ENCODE measurements at places on chromosomes 6 and 20. TPM values are rescaled to one million over a fixed set of nuclear protein-coding genes. Genes with fewer than 3 reads are reported as not detected.

CST4 gene
- not detected for total RNA-seq

LY6G6C gene
- 0.28 TPM for total RNA-seq

KIF6 gene
- 0.46 TPM for total RNA-seq

ULBP1 gene
- 24.8 TPM for total RNA-seq

GINS1 gene
- total RNA-seq, result 12.3 TPM

HSPA1L gene
- 0.82 TPM for total RNA-seq

MICAL1 gene
- total RNA-seq, result 19.9 TPM

HTR1E gene
- not detected for total RNA-seq

RIPOR2 gene
- total RNA-seq, result 1.1 TPM

TUBB2B gene
- 93.2 TPM for total RNA-seq

DNA sequence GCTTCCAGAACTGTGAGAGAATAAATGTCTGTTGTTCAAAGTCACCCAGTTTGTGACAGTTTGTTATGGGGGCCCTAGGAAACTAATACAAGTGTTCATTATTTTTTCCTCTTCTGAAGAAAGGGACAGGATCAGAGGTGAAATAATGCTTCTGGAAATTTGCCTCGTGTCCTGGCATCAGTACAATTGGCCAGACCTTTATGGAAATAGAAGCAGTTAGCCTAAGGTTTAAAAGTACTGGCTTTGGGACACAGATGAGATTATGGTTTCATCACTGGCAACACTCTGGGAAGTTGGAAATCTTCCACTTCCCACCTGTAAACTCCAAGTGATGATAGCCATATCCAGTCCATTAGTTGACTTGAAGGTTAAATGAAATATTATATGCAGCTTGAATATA lies 88.7 kb downstream of the PLCB1 start:
- DNase-seq, result no peak

DNA sequence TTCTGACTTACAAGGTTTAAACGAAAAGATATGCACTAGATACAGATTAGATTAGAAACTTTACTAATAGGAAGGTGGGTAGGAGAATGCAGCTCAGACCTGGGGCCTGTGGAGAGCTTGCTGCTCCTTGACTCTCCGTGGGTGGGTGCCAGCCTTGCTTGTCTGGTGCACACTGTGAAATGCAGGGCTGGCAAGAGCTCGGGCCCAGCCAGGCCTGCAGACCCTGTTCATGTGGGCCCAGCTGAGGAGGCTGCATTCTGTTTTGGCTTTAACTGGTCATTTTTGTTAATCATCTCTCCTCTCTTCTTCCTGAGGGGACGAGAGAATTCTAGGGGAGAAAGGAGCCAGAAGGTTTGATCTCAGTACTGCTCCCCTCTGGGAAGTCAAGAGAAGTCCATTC lies 325.4 kb downstream of the QKI start:
- no peak for DNase-seq

GRCh38 chr6:16343593-16343992 lies 105.2 kb downstream of the GMPR start:
- no peak for DNase-seq

DNA sequence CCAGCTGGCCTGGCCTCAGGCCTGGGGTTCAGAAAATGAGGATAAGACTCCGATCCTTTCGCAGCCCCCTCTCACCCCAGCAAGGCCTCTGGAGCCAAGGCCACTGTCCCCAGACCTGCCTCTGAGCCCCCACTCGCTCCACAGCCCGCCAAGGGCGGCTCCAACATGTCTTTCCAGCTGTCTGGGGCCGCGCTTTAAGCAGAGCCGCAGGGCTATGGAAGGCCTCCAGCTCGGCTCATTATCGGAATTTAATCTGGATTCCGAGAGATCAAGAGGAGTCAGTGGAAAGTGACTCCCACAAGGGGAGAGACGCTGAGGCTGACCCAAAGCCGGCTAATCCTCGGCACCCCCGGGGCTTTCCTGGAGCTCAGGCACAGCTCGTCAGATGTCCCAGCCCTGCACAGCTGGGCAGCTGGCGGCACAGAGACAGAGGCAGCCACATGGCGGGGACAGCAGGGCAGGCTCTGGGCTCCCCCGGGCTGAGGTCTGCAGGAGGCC lies 41.8 kb downstream of the BMP7 start:
- DNase-seq, result no peak

DNA sequence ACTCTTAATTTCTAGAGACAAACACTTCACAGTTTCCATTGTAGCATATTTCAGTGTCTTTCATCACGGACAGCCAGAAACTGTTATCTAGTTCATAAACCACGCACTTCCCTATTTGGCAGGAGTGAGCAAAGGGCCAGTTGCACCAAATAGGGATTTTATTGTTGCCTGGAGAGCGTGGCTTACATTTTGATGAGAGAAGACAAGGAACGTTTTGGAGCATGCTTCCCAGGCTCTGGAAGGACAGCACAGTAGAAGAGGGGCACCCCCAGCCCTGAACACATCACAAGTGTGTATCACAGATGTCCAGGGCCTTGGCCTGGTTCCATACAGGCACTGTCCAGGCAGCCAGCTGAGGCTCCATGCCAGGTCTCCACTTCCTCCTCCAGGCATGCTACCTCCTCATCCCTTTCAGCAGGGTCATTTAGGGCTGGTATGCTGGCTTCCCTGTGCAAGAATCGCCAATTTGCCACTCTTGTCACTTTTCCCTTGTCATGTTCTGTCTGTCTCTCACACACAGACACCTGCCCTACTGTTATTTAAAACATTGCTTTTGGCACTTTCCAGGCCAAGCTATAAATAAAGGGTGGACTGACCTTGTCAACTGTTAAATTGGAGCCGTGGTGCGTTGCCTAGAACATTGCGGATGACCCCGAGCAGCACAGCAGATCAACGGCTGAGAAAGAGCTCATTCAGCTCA lies 235.0 kb upstream of the GMDS start:
- DNase-seq, result no peak

GRCh38 chr20:23647346-23647745 lies 9.6 kb upstream of the CST3 start:
- DNase-seq, result no peak

DNA sequence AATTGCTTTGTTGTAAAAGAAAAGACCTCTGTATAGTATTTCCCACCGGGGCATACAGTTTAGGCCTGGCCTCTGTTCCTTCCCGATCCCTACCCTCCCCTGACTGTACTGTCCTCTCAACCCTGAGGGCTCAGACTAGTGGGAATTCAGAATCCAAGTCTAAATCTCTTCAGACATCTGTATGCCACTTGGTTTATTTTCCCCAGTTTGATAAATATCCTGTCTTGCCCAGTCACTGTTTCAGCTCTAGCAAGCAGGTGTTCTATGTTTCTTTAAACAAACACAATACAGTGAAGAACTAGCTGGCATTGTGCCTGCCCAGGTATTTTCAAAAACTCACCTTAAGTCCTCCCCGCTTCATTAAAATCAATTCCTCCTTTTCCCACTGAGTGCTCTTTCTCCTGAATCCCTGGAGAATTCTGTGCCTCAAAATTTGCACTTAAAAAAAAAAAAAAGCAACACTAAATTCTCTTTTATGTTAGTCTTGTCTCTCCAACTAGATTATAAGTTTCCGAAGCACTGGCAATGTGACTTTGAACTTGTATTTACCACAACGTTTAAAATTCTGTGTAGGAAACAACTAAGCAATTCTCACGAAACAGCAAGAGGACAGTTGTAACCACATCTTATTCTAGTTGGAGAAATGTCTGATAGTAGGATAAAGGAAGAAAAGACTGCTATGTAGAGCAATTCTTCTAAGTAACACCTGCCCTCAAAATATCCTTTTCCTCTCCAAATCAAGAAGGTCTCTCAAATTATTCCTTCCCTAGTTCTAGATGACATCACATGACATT lies 112.0 kb upstream of the CARMIL1 start:
- DNase-seq, result no peak

DNA sequence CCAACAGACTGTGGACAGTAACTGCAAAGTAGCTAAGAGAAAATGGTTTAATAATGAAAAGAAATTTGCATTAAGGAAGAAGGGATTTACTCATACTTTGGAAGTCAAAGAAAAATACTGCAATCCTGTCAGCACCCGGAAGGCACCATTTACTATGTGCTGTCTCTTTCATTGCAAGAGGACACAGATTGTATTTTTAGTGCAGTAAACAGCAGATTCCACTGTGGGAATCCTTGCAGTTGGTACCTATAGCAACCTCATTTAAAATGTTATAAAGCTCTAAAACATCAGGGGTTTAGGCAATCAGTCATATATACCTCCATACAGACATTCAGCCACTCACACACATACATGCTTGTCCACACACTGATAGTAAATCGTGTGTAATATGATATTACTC lies 346.8 kb downstream of the PKHD1 start:
- no peak for DNase-seq

GRCh38 chr20:24385547-24385946 lies 83.9 kb upstream of the SYNDIG1 start:
- no peak for DNase-seq

- no peak for DNase-seq
Observed at GRCh38 chr6:138817799-138818198, 21.9 kb downstream of the ECT2L start.

- no peak for DNase-seq
Observed at GRCh38 chr6:78523622-78524021, 343.7 kb upstream of the IRAK1BP1 start.

GRCh38 chr6:116291701-116292396 lies 12.1 kb upstream of the TSPYL1 start:
- no peak for DNase-seq

DNA sequence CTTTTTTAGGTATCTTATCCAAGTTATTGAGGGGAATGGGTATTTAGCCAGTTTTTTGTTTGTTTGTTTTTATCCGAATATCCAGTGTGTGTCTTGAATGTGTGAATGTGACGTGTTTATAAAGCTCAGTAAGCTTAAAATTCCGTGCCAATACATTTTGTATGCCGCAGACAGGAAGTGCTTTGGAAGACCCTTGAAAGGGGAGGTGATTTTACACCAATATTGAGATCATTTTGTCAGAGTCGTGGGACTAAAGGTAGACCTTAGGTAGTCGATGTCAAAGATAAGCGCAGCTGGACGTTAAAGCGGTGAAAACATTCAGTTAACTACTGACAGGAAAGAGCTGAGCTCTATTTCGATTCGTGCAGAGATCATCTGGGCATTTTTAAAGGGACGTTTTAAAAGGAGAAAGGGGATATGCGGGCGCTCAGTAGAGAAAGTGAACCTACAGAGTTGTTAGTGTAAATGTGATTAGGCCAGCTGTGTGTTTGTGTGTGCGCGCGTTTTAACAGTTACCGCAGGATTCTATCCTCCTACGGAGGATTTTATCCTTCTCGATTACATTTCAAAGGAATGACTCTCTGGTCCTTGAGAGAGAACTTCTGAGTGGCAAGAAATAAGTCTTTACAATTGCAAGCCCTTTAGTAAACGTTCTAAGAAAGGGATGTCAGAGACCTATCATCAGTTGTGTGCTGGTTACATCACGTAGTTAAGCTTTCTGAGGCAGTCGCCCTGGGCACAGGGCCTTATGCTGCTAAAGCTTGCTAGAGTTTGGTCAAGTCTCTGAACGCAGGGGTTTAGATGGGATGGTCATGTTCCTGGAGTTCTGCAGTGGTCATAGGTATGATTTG lies 625 bp upstream of the ECHDC1 start:
- no peak for DNase-seq

DNA sequence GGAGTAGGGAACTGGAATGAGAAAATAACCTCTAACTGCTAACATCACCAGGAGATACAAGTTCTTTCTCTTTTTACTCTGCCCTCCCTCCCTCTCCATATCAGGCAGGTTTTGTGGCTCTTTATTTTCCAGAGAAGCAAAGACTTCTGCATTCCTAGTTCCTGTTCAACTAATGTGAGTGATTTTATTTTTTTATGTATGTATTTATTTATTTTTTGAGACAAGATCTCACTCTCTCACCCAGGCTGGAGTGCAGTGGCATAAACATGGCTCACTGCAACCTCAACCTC lies 6.0 kb upstream of the IER3 start:
- DNase-seq, result no peak

DNA sequence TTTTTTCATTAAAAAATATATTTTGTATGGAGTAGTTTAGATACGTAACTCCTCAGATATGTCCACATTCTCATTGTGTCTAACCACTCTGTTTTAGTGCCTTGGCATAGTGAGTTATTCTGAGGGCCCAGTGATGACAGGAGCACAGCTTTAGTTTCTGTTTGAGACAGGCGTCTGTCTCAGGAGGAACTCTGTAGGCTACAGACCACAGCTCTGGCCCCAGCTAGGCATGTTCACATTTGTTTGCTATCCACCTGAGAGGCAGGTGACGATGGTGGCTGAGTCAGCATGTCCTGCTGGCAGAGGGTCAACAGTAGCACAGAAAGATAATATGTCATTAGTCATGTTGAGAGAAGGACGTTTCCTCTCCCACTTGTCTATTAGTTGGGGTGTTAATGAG lies 16.3 kb downstream of the LRRC1 start:
- DNase-seq, result no peak

DNA sequence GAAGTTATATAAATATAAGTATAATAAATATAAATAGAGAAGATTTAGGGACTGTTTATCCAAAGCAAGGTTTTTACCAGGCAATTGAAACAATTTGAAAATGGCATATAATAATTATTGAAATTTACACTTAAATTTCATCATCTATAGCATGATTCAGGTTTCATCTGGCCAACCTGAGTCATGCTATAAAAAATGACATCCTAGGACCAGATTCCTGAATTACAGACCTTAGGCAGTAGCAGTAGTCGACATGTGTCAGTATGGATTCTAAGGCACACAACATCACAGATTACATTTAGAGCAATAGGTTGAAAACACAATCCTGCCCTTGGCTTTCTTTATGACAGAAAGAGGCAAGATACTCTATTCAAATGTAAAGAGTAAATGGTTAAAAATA lies 592.3 kb downstream of the PHF3 start:
- no peak for DNase-seq

- no peak for DNase-seq
Observed at GRCh38 chr20:57609086-57609841, 11.0 kb downstream of the ZBP1 start.

DNA sequence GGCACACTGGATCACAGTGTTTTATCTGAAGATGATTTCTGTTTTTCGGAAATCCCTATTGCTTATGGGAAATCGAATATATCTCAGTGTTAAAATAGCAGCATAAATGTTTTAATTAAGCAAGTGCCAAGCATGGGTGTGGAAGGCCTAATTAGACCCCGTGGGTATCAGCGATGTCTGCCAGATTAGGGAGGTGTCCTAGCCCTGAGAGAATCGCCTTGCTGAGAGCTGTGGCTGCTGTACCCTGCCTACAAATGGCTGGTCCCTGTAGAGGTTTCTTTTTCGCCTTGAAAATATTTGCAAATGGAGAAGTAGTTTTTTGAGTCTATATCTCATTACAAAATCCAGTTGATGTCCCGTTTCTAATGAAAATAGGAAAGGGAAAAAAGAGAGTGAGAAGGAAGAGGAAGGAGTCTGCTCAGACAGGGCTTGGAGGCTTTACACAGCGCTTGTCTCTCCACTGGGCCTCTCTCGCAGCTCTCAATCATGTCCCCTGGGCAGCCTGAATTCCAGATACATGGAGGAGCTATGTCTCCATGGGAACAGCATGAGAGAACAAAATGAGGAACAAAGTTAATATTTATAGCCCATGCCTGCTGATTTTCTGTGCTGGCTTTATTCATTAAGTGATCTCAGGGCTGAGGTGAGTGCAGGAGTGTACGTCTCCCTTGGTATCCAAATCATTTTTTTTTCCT lies 35.2 kb upstream of the BCLAF1 start:
- DNase-seq, result no peak

- no peak for DNase-seq
Observed at GRCh38 chr6:5946181-5946580, 60.5 kb downstream of the NRN1 start.
